ENCODE measurements at places on chromosomes 3 and 15. TPM values are rescaled to one million over a fixed set of nuclear protein-coding genes. Genes with fewer than 3 reads are reported as not detected.

Gene MLF1
- polyA plus RNA-seq: 11.8 TPM

DNA sequence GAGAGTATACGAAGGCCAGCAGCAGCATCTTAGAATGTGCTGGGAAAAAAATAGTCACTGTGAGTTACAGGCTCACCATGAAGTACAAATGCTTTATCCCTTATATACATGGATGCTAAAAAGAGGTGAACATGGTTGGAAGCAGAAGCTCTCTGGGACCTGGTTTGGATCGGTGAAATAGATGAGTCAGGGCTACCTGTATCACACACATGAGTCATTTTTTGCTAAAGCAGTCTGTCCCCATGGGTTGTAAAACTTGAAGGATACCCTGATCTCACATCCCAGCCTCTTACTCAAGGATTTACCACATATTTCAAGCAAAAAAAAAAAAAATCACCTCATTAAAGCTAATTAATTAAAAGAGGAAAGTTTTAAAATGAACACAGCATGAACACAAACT, 6.9 kb upstream of the SERPINI2 start:
- H3K27ac ChIP-seq: no peak overlapping the region
- H3K4me1 ChIP-seq: no peaks in the 10 kb centered on the region
- H3K36me3 ChIP-seq: no peaks in the 10 kb centered on the region

Gene TMEM266
- polyA plus RNA-seq: 0.03 TPM

Gene CGNL1
- 0.07 TPM for polyA plus RNA-seq

Gene RAB43
- polyA plus RNA-seq: 12.3 TPM

Gene TNFSF10
- polyA plus RNA-seq: 22.2 TPM

GRCh38 chr3:37703626-37704025, 158.1 kb upstream of the CTDSPL start:
- H3K4me1 ChIP-seq: no peaks in the 10 kb centered on the region
- DNase-seq: no peak
- no peak overlapping the region for H3K27ac ChIP-seq
- no peaks in the 10 kb centered on the region for H3K27me3 ChIP-seq

Gene ANKRD63
- polyA plus RNA-seq: not detected

GRCh38 chr3:42667096-42667522, 13.6 kb downstream of the ZBTB47 start:
- H3K27ac ChIP-seq: no peak overlapping the region
- H3K4me1 ChIP-seq: peaks cover 4% of the 10 kb centered on the region
- H3K4me3 ChIP-seq: no peak overlapping the region
- no peaks in the 10 kb centered on the region for H3K36me3 ChIP-seq
- DNase-seq: no peak
- H3K27me3 ChIP-seq: no peaks in the 10 kb centered on the region

Gene GRAMD1C
- polyA plus RNA-seq: 2.0 TPM

DNA sequence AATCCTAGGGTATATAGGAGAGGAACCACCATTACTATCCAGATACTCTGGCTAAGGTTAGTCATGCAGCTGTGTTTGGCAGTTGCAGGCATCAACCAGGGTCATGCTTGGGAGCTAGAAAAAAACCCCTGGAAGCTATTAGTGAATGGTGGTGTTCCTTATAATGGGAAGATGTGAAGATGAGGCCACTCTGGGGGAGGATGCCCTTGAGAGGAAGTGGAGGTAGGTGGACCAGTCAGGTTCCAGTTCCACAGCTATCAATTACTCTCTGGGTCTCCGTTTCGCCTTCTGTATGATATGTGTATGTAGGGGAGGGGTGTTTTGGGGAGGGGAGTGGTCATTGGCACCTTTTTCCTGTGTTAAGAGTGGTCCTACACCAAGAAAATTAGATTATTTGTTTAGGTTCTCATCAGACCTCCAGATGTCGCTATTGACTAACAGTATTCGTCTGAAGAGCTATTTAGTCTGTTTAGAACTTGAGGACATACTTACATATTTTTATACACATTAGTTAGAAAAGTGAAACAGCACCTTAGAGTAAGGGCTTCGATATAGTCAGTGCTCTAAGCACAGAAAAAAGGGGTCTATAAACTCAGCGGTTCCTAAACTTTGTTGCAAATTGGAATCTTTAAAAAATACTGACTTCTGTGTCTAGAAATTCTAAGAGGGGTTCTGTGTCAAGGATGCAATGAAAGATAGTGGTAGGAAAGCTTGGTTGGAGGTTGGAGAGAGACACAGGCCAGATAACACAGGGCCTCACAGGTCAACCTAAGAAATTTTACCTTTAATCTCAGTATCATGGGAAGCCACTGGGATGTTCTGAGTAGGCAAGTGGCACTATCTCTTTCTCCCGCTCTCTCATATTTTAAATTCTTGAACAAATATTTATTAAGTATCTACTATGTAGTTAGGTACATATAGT, 9.1 kb upstream of the HPS3 start:
- no peaks in the 10 kb centered on the region for H3K4me1 ChIP-seq
- no peaks in the 10 kb centered on the region for H3K27me3 ChIP-seq
- no peak for DNase-seq

Gene PIF1
- 2.3 TPM for polyA plus RNA-seq

- H3K4me3 ChIP-seq: no peak overlapping the region
- H3K27ac ChIP-seq: peak overlapping the region; percentile 77
- peak; percentile 63 for DNase-seq
Observed at GRCh38 chr3:185411133-185411532, 48.2 kb downstream of the MAP3K13 start.

Gene GLDN
- 0.09 TPM for polyA plus RNA-seq

DNA sequence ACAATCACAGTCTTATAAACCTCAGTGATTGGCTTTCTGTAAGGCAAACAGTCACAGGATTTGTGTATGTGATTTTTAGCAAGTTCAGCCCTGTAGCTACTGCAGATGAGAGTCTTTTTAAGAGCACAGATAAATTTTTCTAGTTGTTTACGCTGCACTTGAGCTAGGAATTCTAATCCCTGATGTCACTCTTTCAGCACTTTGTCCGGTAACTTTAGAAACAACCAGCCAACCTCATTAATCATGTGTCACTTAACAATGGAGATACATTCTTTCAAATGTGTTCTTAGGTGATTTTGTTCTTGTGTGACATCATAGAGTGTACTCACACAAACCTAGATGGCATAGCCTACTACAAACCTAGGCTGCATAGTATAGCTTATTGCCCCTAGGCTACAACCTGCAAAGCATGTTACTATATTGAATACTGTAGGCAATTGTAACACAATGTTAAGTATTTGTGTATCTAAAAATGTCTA, 36.8 kb upstream of the GOLGA6L2 start:
- no peaks in the 10 kb centered on the region for H3K36me3 ChIP-seq
- no peaks in the 10 kb centered on the region for H3K27me3 ChIP-seq
- no peaks in the 10 kb centered on the region for H3K4me1 ChIP-seq
- DNase-seq: no peak
- no peak overlapping the region for H3K4me3 ChIP-seq
- no peak overlapping the region for H3K27ac ChIP-seq

DNA sequence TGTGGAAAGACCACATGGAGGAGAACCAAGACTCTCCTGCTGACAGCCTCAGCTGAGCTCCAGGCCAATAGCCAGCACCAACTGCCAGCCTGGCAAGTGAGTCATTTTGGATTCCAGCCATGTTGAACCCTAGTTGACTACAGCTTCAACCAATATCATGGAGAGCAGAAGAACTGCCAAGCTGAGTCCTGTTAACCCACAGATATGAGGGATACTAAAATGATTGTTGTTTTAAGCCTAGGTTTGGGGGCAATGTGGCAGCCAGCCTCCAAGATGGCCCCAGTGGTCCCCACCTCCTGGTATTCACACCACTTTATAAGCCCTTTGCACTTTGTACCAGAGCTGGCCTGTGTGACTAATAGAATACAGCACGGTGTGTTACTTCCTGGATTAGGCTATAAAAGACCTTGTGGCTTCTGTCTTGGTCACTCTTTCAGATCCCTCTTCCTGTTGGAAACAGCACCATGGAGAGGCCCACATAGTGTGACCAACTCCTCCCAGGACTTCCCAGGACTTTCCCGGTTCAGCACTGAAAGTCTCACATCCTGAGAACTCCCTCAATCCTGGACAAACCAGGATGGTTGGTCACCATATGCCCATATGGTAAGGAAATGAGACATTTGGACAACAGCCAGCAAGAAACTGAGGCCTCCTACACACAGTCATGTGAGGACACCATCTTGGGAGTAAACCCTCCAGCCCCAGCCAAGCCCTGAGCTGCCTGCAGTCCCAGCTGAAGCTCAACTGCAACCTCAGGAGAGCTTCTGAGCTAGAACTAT, 32.4 kb upstream of the CDV3 start:
- no peak overlapping the region for H3K27ac ChIP-seq
- DNase-seq: peak; percentile 9
- no peaks in the 10 kb centered on the region for H3K27me3 ChIP-seq
- no peak overlapping the region for H3K4me3 ChIP-seq

DNA sequence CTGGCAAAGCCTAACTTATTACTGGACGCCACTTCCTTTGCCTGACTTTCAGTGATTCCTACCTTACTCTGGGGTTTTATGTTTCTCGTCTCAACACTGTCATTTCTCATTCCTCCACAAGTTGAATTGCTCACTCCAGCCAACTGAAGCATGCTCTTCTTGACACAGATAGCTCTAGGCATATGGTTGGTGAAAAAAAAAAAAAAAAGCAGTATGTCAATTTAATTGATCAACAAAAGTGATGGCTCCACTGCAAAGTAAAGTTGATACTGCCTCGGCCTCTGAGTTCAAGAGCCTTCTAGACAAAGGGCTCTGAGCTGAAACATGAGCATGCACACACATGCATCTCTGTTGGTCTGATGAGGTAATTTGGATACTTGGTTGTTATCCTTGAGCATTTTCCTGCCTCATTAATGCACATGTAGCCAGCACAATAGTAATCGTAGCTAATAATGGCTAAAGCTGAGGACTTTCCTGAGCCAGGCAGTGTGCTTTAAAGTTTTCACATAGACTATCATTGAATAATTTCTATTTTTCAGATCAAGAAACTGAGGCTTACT, 21.4 kb upstream of the UBE2Q2 start:
- no peak overlapping the region for H3K27ac ChIP-seq
- peaks cover 9% of the 10 kb centered on the region for H3K4me1 ChIP-seq
- H3K36me3 ChIP-seq: no peaks in the 10 kb centered on the region

- no peaks in the 10 kb centered on the region for H3K4me1 ChIP-seq
- no peaks in the 10 kb centered on the region for H3K36me3 ChIP-seq
- no peak overlapping the region for H3K27ac ChIP-seq
- H3K4me3 ChIP-seq: no peak overlapping the region
Observed at GRCh38 chr3:70177881-70178645, 134.4 kb downstream of the MDFIC2 start.

DNA sequence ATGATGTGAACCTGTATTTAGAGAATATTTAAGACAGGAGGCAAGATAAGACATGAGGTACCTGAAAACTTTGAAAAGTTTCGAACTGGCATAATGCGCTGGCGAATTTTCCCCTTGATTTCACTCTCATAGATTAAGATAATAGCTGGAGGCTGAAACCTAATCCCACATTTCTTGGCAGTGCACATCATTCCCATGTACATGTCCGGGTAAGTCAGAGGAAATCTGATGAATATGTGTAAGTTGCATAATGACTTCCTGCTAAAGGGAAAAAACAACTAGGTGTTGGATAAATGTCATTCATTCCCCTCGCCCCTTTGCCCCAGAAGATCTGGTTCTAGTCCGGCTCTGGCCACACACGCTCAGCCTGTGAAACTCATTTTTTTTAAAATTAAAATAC, 3.6 kb downstream of the CEP19 start:
- H3K4me1 ChIP-seq: peaks cover 27% of the 10 kb centered on the region
- H3K27ac ChIP-seq: no peak overlapping the region
- no peak for DNase-seq
- no peaks in the 10 kb centered on the region for H3K36me3 ChIP-seq
- peak overlapping the region; percentile 3 for H3K4me3 ChIP-seq
- no peaks in the 10 kb centered on the region for H3K27me3 ChIP-seq

Gene ABI3BP
- 0.59 TPM for polyA plus RNA-seq

GRCh38 chr3:94063496-94064119, 747 bp downstream of the NSUN3 start:
- no peak for DNase-seq
- peaks cover 2% of the 10 kb centered on the region for H3K36me3 ChIP-seq
- H3K4me1 ChIP-seq: no peaks in the 10 kb centered on the region
- H3K27ac ChIP-seq: peak overlapping the region; percentile 95

Gene IP6K2
- polyA plus RNA-seq: 110 TPM

Gene TRPM1
- 0.18 TPM for polyA plus RNA-seq
